ENCODE measurements at places on chromosomes 6 and 20.

DNA sequence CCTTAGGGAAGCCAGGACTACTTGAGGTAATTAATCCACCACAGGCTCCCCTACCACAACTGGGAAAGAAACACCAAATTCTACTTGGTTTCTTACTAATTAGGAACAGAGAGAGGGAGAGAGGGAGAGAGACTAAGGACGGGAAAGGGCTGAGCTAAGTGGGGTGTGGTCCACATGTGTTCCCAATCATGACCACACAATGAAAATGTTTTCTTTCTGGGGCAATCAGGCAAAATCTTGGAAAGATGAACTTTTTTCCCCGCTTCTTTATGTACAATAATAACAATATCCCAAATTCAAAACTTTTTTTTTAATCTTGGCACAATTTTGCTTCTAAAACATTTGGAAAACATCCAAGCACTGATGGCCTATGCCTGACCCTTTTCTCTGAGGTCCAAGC is 734.4 kb downstream of the MAFB start:
- no peak for DNase-seq

DNA sequence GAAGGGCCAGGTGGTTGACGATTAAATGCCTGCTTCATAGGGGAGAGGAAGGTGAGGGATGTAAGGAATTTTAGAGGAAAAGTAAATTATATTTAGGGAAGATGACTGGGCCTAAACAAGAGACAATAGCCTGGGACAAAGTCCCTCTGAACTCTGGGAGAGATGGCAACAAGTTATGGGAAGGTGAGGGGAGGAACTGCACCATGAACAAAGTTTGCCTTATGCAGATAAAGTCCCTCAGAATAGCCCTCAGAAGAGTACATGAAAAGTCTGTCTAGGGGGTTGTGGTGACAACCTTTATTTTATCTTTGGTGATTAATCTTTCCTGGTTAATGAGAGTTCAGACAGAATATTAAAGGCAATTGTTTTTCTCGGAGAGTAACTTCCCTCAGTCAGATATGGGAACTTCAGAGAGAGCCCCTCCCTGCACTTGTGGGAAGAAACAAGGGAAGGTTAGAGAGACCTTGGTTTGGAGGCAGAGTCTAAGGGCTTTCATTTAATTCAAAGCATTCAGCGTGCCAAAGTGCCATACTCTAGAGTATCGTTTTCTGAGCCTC is 27.1 kb upstream of the FAM217A start:
- DNase-seq = no peak

DNA sequence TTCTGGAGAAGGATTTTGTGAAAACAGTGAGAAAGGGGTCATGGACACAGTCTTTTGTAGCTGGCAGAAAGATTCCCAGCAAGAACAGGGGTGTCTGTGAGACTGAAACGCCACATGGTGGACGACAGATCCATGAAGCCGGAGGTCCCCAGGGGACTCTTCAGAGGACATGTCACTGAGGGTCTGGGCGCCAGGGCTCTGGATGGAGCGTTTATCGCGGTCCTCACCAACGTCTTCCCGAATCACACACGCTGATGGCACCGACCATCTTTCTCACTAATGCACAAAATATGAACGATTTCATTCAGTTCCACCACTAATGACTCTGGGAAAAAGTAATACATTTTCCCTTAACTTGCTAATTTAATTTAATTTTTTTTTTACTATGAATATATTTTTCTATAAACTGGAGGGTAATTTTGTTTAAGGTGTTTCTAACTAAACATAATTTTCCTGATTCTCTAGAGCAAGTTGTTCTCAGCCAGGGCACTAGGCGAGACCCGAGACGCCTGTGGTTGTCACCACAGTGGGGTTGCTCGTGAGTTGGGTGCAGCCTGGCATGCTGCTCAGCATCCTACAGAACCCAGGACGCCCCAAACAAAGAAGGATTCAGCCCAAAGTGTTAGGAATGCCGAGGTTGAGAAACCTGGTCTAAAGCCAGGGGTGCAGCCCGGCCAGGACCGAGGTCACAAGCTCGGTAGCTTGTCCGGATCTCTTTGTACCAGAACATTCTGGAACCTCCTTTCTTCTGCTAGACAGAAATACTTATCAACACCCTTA is 306.2 kb downstream of the TAF4 start:
- no peak for DNase-seq

GRCh38 chr6:2725999-2726567 is 24.6 kb downstream of the MYLK4 start:
- DNase-seq = no peak

DNA sequence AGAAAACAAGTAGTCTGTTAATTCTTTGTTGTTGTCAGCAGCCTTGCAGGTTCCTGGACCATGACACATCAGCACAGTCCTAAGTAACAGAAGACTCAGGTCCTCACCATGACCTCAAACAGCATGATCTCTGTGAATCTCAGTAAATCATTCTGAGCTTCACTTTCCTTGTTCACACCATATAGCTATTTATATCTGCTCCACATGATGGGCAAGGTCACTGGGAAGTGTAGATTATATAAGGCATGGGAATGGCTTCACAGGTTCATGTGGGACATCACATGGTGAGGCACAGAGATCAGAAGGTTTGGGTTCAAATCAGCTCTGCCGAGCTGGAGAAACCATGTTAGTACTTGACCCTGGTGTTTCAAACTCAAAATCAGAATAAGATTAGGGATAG is 245.4 kb upstream of the SPTLC3 start:
- no peak for DNase-seq

DNA sequence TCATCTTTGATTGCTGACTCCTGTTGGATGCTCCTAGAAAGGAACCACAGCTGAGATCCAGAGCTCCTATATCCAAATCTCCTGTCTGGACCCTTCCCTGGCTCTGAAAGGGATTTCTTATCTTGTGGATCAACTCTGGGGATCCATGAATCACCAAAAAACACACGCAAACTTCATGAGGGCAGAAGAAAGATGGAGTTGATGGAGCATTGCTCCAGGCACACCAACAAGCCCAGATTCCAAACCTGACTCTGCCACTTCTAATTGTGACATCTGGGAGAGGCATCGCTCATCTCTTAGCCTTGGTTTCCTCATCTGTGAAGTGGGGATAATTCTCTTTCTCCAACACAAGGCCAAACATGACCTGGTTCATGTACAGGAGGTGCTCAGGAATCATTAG is 6.7 kb downstream of the KCNS1 start:
- DNase-seq = no peak

DNA sequence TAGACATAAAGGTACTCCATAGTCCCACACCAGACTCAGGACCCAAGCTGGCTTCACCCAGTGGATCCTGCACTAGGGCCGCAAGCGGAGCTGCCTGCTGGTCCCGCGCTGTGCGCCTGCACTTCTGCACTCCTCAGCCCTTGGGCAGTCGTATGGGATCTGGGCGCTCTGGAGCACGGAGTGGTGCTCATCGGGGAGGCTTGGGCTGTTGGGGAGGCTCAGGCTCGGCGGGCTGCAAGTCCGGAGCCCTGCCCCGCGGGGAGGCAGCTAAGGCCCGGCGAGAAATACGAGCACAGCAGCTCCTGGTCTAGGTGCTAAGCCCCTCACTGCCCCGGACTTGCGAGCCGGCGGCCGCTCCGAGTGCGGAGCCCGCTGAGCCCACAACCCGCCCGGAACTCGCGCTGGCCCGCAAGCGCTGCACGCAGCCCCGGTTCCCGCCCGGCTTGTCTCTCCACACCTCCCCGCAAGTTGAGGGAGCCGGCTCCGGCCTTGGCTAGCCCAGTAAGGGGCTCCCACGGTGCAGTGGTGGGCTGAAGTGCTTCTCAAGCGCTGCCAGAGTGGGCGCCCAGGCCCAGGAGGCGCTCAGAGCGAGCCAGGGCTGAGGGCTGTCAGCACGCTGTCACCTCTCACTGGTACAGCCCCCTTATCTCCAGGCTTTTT is 33.4 kb upstream of the GCNT2 start:
- no peak for DNase-seq

DNA sequence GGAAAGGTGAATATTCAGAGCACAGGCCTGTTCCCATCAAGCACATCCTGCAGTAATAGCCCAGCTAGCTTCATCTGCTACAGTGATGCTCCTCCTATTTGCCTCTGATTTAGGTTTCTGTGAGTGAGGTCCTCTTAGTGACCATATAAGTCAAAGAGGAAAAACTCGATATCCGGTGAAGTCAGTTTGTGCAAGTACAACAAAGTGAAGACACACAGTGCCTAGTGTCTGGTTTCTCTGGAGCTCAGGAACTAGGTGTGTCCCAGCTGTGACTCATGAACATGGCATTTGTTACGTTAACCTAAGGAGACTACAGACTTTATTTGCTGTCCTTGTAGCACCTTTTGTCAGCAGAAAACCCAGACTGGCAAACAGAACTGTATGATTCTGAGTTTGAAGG is 33.9 kb downstream of the EDN1 start:
- DNase-seq = no peak

DNA sequence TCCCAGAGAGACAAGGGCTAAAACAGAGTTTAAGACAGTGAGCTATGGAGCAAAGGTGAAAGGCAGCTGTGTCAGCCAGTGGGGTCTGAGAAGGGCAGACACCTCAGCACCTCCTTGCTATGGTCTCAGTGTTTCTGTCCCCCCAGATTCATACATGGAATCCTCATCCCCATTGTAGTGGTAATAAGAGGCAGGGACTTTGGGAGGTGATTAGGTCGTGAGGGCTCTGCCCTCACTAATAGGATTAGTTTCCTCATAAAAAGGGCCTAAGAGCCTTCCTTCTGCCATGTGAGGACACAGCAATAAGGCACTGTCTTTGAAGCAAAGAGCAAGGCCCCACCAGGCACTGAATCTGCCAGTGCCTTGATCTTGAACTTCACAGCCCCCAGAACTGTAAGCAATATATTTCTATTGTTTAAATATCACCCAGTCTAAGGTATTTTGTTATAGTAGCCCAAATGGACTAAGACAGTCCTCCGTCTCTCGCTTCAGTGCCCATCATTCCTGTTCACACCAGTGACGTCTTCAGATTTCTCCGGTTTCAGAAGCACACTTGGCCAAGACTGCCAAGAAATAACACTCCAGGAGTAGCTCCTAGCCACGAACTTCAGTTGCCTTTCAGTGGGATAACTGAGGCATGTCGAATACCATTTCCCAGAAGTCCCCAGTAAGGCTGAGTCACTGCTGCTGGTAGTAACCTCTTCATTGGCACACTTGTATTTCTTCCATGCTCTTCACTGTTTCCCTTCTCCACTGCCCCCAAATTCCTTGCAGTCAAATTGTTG is 32.8 kb downstream of the SLC13A3 start:
- no peak for DNase-seq

GRCh38 chr6:79231666-79232065 is 2.8 kb downstream of the HMGN3 start:
- no peak for DNase-seq

DNA sequence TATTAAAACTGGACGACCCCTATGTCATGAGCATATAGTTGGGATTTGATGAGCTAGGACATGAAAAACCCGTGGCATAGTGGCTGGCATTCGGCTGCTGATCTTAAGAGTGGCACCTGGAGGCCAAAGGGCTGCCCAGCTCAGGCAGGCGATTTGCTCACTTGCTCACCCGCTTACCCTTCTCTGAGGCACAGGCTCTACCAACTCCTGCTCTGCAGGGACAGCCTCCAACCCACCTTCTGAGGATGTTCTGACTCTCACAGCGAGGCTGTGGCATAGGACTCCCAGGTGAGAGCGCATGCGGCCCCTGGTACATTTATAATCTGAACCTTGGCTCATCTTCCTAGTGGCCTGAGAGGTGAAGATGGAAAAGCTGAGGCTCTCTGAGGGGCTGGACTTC is 995 bp downstream of the RSPO4 start:
- no peak for DNase-seq

DNA sequence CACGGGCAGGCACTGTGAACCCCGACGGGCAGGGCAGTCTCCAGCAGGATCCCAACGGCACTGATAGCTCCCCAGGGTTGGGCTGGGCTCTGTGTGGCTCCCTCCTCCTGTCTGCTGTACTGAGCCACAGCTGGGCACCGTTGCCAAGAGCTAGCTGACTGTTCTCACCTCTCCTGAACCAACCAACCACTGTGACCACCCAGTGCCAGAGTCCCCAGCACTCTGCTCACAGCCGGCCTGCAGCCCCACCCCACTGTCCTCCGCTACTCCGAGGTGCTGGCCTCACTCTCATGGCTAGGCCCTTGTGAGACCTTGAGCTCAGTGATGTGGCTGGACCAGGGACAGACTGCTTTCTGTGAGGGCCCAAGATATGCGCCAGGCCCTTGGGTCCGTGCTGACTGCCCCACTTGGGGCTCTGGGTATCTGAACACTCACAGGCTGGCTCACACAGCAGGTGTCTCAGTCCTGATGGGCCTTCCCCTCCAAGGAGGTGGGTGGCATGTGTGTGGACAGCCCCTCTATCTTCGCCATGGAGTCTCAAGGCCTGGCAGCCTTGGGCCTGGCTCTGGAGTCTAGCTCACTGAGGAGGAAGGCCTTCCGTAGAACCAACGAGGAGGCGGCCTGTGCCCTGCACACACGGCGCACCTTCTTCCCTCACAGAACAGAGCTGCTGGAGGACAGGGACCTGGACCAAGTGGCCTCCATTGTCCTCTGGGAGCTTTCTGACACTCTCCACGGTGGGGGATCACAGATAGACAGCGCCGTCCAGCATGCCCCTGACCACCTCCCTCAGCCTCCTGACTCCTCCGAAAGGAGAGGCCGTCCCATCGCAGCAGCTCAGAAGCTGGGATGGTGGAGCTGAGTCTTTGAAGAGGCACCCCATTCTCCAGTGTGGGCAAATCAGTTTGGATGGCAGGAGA is 53.5 kb downstream of the TCP11 start:
- no peak for DNase-seq

- no peak for DNase-seq
Measured at GRCh38 chr6:66189915-66190314, 482.9 kb upstream of the EYS start.

- no peak for DNase-seq
Measured at GRCh38 chr6:154886016-154886415, 109.1 kb upstream of the TIAM2 start.

DNA sequence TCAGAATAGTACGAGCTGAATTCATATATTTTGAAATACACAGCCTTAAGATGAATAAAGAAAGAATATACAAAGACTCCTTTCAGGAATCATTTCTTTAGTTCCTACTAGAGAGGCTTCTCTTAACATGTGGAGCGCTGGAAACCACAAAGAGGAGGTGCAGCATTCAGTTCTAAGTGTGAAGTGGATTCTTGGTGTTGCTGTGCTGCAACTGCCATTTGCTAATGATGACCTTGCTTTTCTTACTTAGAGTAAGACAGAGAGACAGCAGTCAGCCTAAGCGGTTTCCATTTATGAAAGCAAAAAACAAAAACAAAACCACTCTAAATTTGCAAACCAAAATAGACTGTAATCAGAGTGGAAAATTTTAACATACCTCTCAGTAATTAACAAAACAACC is 629.0 kb downstream of the EPHA7 start:
- DNase-seq = no peak

- DNase-seq = no peak
Measured at GRCh38 chr6:20933057-20933788, 399.0 kb downstream of the CDKAL1 start.

GRCh38 chr6:168950858-168951214 is 302.8 kb downstream of the THBS2 start:
- DNase-seq = no peak

GRCh38 chr6:7100753-7101081 is 7.0 kb upstream of the RREB1 start:
- DNase-seq = no peak
